Right atrium auricular region (tissue), 2 donors: ENCODE measurements at places on chromosomes 5 and 9. TPM values are rescaled to one million over a fixed set of nuclear protein-coding genes. Genes with fewer than 3 reads are reported as not detected.

ANKRD31 gene
- total RNA-seq, result 0.08 TPM

GRCh38 chr5:179152941-179153340 lies 92.8 kb downstream of the ZNF354C start:
- no peaks in the 10 kb centered on the region for H3K27me3 ChIP-seq
- no peak overlapping the region for H3K27ac ChIP-seq
- no peaks in the 10 kb centered on the region for H3K36me3 ChIP-seq
- no peak overlapping the region for H3K4me3 ChIP-seq
- no peaks in the 10 kb centered on the region for H3K4me1 ChIP-seq

- H3K27ac ChIP-seq, result peak overlapping the region; percentile 70
- H3K4me1 ChIP-seq, result peaks cover 32% of the 10 kb centered on the region
- no peaks in the 10 kb centered on the region for H3K27me3 ChIP-seq
- DNase-seq, result no peak
- H3K36me3 ChIP-seq, result no peaks in the 10 kb centered on the region
Observed at GRCh38 chr9:642014-642413, 199.5 kb upstream of the DMRT1 start.

DNA sequence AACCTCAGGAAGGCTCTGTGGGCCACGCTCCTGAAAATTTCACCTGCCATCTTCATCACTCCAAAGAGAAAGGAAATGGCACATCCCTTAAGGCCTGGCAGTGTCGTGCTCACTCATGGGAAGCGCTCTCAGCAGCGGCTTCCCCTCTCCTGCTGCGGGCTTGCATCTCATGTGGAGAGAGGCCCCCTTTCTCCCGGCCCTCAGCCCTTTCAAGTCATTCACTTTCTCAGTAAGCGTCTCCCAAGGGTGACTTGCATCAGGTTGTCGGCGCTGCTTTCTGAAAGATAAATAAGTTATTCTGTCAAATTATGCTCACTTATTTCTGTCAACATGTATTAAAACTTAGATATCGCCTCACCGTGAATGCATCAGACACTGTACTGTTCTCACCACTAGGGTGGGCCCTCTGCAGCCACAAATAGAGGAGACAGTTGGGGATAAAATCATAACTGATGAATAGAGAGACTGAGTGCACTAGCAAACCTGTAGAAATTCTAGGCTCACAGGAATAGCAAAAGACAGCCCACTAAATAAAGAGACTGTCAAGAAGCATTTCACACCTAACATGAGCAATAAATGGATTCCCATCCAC lies 174.6 kb downstream of the RFK start:
- H3K27me3 ChIP-seq, result no peaks in the 10 kb centered on the region
- no peak overlapping the region for H3K4me3 ChIP-seq
- no peak for DNase-seq

DNA sequence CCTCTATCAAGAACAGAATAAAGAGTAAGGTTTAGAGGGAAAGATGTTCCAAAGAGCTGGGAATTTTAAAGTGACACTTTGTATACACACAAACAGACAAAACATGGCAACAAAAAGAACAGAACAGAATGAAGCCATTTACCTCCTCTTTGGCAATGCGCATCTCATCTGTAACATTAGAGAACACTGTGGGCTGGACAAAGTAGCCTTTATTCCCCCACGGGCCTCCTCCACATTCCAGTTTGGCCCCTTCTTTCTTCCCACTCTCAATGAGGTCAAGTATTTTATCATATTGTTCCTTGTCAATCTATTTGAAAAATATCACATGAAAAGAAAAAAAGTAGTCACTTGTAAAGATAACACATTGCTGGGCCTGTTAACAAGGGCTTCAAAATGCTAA lies 41.0 kb downstream of the ALDH1A1 start:
- H3K4me3 ChIP-seq, result no peak overlapping the region
- no peak for DNase-seq
- H3K4me1 ChIP-seq, result no peaks in the 10 kb centered on the region
- no peak overlapping the region for H3K27ac ChIP-seq

- no peak for DNase-seq
- H3K36me3 ChIP-seq, result no peaks in the 10 kb centered on the region
- no peak overlapping the region for H3K4me3 ChIP-seq
- no peaks in the 10 kb centered on the region for H3K4me1 ChIP-seq
- no peaks in the 10 kb centered on the region for H3K27me3 ChIP-seq
- no peak overlapping the region for H3K27ac ChIP-seq
Observed at GRCh38 chr9:125982798-125983406, 235.7 kb downstream of the PBX3 start.
